COR-L47 (cell line): ENCODE measurements at places on chromosomes 3 and 15.

GRCh38 chr15:26757141-26757540, 15.7 kb downstream of the GABRB3 start:
- DNase-seq, result no peak

- no peak for DNase-seq
These were observed 20.6 kb upstream of the TRIM59 start for GRCh38 chr3:160470181-160470580.

DNA sequence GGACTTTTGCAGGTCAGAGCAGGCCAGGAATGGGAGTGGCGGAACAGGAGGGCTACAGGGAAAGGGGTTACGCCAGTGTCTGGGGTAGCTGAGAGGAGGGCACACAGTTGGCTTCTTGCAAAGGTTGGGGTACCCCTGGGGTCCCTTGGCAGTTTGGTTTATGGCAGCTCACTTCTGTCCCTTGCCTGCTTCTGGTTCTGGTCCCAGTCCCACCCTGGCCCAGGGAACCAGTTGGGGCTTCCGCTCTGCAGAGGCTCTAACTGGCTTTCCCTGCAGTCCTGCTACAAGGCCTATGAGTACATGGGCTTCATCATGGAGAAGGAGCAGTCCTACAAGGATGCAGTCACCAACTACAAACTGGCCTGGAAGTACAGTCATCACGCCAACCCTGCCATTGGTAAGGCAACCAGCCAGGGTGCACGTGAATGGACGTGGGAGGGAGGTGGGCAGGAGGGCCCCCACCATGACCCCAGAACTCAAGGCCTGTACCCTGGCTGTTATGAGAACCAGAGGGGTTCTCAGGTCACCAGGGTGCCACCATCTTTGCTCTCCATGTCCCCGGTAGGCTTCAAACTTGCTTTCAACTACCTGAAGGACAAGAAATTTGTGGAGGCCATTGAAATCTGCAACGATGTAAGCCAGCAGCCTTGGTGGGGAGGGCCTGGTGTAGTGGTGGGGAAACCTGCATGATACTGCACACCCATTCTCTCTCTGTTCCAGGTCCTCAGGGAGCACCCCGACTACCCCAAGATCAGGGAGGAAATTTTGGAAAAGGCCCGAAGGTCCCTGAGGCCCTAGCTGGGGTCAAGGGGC, 15.2 kb downstream of the CSRNP1 start:
- no peak for DNase-seq

DNA sequence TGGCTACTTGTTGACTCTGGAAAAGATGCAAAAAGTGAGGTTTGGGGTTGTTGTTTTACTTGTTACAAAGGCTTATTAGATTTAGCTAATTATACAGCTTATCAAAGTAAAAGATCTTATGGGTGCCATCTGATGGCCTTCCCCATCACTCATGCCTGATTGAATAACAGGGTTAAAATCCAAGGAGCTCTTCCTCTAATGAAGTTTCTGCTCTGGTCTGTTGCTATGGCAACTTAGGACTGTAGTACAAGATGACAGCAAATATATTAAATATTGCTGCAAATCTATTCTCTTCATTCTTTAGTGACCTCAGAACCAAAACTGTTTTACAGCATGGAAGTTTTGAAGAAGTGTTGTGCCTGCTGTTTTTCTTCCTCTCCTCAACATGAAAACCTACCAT, 45.6 kb upstream of the SRGAP3 start:
- no peak for DNase-seq

DNA sequence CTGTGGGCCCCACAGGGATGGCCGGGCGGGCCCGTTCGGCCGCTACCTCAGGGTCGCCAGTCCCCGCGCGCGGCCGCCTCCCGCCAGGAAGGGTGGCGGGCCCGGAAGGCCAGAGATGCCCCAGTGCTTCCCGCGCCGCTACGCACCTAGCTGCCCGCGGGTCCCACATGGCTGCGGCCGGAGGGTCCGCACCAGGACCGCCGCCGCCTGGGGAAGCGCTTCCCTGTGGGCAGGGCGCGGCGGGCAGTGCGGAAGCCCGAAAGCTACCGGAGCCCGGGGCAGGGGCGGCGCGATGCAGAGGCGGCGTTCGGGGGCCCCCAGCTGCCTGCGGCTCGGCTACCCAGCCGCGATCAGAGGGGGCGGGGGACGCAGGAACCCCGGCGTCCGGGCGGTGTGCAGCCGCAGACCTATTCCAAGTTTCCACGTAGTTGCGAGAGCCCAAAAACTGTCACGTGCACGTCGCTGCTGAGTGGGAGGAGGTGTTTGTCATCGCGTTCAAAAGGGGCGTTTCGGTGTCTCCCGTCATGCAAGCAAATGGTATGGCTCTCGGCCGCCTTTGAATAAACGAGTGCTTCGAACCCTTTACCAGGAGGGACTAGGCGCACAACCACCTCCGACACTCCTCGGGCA, at the start of gene TRANK1:
TRANK1 (minus strand) TSS at position 414 of the 630 bp plus-strand sequence; CDS start at position 169, 245 bp downstream.
- peak; percentile 14 for DNase-seq

- peak; percentile 85 for DNase-seq
These were observed 11.0 kb downstream of the ETV5 start for GRCh38 chr3:186097663-186098451.

DNA sequence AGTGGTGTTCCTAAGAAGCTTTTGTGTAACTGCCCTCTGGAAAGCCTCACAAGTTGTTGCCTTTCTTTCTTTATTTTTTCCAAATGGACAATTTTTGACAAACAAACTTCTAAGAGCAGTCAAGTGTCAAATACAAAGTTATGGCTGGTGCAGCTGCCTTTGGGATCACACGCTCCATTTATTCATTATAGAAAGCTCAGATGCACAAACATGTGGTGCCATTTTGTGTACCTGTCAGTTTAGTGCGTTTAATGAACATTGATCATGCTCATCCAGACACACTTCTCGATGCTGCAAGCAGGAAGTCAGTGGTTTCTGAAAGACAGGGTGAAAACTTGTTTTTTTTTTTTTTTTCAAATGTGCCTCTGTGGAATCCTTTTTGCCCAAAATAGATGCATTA, 324.5 kb downstream of the CNTN4 start:
- DNase-seq, result no peak

DNA sequence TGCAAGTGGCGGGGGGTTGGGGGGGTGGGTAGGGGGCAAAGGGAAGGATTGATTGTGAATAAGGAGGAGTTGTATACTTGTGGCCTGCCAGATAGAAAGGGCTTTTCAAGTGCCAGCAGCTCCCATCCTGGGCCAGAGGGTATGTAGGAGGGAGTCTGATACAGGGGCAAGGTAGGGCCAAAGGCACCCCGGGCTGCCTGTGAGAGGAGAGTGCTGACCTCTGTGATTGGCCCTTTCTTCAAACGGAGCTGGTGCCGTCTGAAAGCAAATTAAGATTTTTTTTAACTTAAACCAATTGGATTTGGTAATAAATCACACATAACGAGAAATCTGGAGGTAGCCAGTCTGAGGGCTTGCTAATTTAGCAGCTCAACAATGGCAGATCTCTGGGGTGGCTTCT, 229.9 kb downstream of the THSD4 start:
- no peak for DNase-seq

GRCh38 chr3:50642382-50642781, 25.4 kb downstream of the MAPKAPK3 start:
- DNase-seq, result no peak

DNA sequence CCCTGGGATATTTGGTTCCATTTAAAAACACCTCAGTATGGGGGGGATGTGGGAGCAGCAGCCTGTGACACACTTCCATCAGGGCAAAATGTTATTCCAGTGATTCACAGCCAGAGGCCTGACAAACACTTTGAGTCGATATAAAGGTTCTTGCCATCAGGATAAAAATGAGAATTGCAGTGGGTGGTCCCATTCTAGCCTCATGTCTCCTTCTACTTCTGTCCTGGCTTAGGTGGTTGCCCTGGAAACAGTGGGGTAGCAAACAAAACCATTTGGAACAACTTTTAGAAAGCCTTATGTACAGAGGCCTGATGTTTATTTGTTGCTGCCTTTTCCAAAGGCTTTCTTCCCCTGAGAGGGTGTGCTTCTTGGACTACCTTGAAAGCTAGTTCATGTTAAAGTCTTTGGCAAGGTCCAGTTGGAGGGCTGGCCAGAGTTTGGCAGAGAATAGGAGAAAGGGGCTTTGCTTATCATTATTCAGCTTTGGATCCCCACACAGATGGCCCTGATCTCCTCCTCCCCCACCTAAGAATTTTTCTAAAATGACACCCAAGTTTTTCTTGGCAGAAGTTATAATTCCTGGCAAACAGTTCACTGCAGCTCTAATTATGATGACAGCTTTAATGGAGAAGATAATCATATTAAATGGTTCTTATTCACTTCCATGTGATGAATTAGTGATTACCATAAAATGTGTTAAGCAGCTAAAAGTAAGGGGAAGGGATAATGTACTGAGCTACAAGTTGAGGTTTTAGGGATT, 84.2 kb upstream of the ZNF280D start:
- peak; percentile 2 for DNase-seq
